ENCODE measurements at places on chromosomes 7 and 10. TPM values are rescaled to one million over a fixed set of nuclear protein-coding genes. Genes with fewer than 3 reads are reported as not detected.

- H3K4me3 ChIP-seq, result no peak overlapping the region
- H3K27ac ChIP-seq, result no peak overlapping the region
- no peaks in the 10 kb centered on the region for H3K27me3 ChIP-seq
- no peaks in the 10 kb centered on the region for H3K36me3 ChIP-seq
These were observed 12.4 kb upstream of the ARHGAP12 start for GRCh38 chr10:31940839-31941653.

GRCh38 chr10:44878706-44879530, 32.2 kb upstream of the TMEM72 start:
- DNase-seq, result no peak
- no peaks in the 10 kb centered on the region for H3K36me3 ChIP-seq
- H3K27me3 ChIP-seq, result no peaks in the 10 kb centered on the region

GRCh38 chr7:27635728-27636127, 27.0 kb downstream of the HIBADH start:
- H3K27me3 ChIP-seq, result no peaks in the 10 kb centered on the region
- H3K27ac ChIP-seq, result no peak overlapping the region
- no peaks in the 10 kb centered on the region for H3K36me3 ChIP-seq
- H3K4me1 ChIP-seq, result no peaks in the 10 kb centered on the region

DNA sequence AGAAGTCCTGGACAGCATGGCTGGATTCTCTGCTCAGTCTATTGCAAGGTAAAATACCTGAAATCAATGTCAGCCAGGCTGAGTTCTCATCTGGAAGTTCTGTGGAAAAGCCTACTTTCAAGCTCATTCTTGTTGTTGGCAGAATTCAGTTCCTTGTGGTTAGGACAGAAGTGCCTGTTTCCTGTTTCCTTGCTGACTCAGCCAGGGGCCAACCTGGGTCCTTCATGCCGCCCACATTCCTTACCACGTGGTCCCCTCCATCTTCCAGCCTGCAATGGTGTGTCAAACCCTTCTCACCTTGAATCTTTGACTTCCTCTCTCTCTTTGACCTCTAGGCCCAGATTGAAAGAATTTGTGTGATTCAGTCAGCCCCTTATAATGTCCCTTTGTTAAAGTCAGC, 197.1 kb upstream of the STK17A start:
- no peak overlapping the region for H3K4me3 ChIP-seq
- H3K4me1 ChIP-seq, result no peaks in the 10 kb centered on the region
- no peaks in the 10 kb centered on the region for H3K27me3 ChIP-seq
- no peak for DNase-seq
- H3K27ac ChIP-seq, result no peak overlapping the region

- H3K4me1 ChIP-seq, result no peaks in the 10 kb centered on the region
- no peak for DNase-seq
- no peak overlapping the region for H3K4me3 ChIP-seq
- no peak overlapping the region for H3K27ac ChIP-seq
- H3K27me3 ChIP-seq, result no peaks in the 10 kb centered on the region
These were observed 381.6 kb downstream of the PARD3 start for GRCh38 chr10:34433241-34434076.

DNA sequence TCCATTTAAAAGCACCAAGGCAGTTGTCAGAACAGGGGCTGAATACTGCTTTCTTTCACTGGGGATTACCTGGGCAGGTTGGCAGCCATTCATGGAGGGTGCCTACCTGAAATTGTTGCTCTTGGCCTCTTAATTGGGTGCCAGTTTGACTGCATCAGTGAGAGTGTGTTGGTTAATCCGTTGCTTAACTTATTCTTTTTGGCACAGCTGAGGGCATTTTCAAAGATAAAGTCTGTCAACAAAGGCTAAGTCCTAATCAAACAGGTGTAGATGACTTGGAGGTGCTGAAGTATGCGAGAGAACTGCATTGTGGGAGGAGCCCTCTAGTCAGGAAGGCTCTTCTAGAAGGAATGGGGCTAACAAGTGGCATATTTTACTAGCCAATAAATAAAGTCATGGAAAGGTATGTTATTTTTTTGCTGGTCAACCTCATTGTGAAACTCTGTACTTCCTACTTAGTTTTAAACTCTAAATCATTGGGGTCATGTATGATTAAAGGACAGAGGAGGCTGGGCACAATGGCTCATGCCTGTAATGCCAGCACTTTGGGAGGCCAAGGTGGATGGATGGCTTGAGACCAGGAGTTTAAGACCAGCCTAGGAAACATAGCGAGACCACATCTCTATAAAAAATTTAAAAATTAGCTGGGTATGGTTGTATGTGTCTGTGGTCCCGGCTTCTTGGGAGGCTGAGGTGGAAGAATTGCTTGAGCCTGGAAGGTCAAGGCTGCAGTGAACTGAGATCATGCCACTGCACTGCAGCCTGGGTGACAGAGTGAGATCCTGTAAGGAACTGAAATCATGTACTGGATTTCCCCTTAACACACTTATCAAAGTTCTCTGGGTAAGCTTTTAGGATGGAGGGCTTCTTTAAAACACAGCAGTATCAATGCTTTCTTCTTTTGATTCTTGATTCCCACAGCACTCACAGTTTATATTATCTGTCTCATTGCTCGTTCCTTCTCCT, 134.1 kb downstream of the LRMDA start:
- peak; percentile 32 for DNase-seq
- no peak overlapping the region for H3K27ac ChIP-seq
- H3K36me3 ChIP-seq, result no peaks in the 10 kb centered on the region
- H3K4me1 ChIP-seq, result no peaks in the 10 kb centered on the region
- no peak overlapping the region for H3K4me3 ChIP-seq

GRCh38 chr7:25807086-25807611, 344.8 kb upstream of the NFE2L3 start:
- H3K27ac ChIP-seq, result no peak overlapping the region
- H3K4me3 ChIP-seq, result no peak overlapping the region
- no peaks in the 10 kb centered on the region for H3K36me3 ChIP-seq
- no peaks in the 10 kb centered on the region for H3K4me1 ChIP-seq
- peaks cover under 1% of the 10 kb centered on the region for H3K27me3 ChIP-seq

Gene ERVW-1
- 0.13 TPM for polyA plus RNA-seq

Data from GM12878 (cell line).